Activated naive CD4-positive, alpha-beta T cell treated with anti-CD3 and anti-CD28 coated beads for 36 hours (primary cell): ENCODE measurements at places on chromosomes 3 and 15. TPM values are rescaled to one million over a fixed set of nuclear protein-coding genes. Genes with fewer than 3 reads are reported as not detected.

Gene ST6GAL1
- 76.2 TPM for total RNA-seq

Gene CPNE9
- not detected for total RNA-seq

- H3K4me1 ChIP-seq: peaks cover 12% of the 10 kb centered on the region
- DNase-seq: no peak
- H3K36me3 ChIP-seq: no peaks in the 10 kb centered on the region
- H3K27me3 ChIP-seq: no peaks in the 10 kb centered on the region
- H3K27ac ChIP-seq: no peak overlapping the region
Observed at GRCh38 chr3:126484662-126485061, 9.0 kb upstream of the ZXDC start.

DNA sequence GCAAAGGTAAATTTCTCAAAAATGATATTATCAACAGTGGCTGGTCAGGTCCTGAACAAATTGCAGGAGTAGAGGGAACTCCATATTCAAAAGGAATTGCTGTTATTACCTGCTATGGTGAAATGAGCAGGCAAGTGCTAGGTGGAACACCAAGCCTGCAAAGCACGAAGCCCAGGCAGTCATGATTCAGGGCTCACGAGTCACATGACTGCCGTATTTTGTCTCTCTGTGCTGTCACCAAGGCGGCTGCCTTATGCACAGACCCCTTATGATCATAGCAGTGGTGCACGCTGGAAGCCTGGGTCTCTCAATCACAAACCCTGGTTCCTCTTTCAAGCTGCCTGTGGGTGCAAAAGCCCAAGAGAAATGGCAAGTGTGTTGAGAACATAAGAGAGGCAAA, 24.4 kb downstream of the SLC12A1 start:
- no peak for DNase-seq
- H3K4me1 ChIP-seq: no peaks in the 10 kb centered on the region
- no peaks in the 10 kb centered on the region for H3K36me3 ChIP-seq
- H3K4me3 ChIP-seq: no peak overlapping the region

DNA sequence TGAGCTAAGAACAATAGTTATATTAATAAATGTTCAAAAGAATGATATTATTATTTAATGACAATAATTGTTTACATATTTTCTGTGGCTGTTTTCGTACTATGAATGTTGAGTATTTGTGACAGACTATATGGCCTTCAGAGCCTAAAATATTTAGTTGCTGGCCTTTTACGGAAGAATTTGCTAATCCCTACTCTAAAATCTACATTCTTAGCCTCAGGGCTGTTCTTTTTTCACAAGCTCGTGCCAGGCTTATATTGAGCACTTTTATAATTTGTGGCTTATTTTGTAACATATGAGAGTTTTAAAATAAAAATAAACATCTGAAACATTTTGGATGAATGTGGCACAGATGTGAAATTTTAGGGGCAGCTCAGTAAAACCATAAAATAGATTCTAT, 79.9 kb downstream of the KCNH8 start:
- no peak overlapping the region for H3K4me3 ChIP-seq
- H3K36me3 ChIP-seq: no peaks in the 10 kb centered on the region
- no peak for DNase-seq
- H3K4me1 ChIP-seq: no peaks in the 10 kb centered on the region
